ENCODE measurements at places on chromosomes 6 and 20.
A peak's percentile ranks its signal among the peaks of the same experiment; 100 is the strongest.

- H3K36me3 ChIP-seq, result no peaks in the 10 kb centered on the region
- no peak overlapping the region for H3K27ac ChIP-seq
- H3K4me1 ChIP-seq, result no peaks in the 10 kb centered on the region
- H3K4me3 ChIP-seq, result no peak overlapping the region
- peaks cover 51% of the 10 kb centered on the region for H3K27me3 ChIP-seq
Observed at GRCh38 chr6:168537540-168537884, 96.5 kb downstream of the SMOC2 start.

DNA sequence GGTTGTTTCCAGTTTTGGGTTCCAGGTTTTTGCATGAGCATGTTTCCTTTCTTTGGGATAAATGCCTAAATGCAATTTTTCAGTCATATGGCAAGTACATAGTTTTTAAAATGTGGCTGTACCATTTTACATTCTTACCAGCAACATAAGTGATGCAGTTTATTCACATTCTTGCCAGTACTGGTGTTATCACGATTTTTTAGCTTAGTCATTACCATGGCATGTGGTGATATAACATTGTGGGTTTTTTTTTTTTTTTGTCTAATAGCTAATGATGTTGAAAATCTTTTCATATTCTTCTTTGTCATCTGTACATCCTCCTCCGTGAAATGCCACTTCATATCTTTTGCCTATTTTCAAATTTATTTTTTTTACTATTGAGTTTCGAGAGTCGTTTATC, 2.9 kb upstream of the TDRD6 start:
- no peak overlapping the region for H3K27ac ChIP-seq
- no peaks in the 10 kb centered on the region for H3K36me3 ChIP-seq
- H3K27me3 ChIP-seq, result no peaks in the 10 kb centered on the region
- H3K4me3 ChIP-seq, result no peak overlapping the region
- H3K4me1 ChIP-seq, result 0 out of 2 replicates have a peak, but pooled peaks cover 10% of the 10 kb centered on the region
- DNase-seq, result peak; percentile 60

DNA sequence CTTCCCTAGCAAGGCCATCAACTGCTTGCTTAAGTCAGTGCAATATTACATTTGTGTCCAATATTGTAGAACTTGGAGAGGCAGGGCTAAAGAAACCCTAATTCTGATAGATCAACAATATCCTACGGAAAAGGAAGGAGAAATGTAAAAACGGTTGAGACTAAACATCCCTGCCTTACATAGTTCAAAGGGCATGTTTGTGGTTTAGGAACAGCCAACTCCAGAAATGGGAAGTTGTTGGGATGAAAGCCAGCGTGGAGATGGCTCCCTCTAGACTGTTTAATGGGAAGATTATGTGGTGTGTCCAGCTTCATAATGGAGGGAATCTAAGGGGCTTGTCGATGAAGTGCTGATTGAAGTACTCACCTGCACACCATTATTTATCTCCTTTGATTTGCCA, 145.3 kb upstream of the TENT5A start:
- H3K27ac ChIP-seq, result no peak overlapping the region
- H3K36me3 ChIP-seq, result no peaks in the 10 kb centered on the region
- H3K4me1 ChIP-seq, result peaks cover 30% of the 10 kb centered on the region
- H3K27me3 ChIP-seq, result no peaks in the 10 kb centered on the region

DNA sequence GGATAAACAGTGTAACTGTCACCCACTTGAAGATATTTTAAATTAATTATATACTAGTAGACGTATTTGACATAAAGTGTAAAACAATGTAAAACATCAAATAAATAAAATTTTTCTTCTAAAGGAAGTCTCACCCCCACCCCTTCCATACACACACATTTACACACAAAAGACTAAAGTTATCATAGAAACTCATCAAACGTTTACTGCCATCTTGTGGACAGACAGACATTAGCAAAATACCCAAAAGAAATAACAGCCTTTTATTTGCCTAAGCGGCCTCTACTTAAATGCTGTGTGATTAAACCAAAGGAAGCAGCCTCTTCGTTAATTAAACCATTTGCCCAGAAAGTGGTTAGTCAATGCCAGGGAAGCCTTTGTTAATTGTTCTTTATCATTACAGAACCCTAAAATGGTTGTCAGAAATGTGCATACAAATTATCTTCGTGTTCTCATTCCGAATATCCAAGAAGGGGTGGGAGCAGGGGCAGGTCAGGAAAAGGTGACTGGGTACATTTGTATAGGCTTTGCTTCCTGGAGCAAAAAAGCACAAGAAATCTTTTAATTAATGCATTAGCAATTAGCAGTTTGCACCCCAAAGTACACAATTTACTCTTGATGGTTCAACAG, 176.2 kb upstream of the SASH1 start:
- H3K36me3 ChIP-seq, result no peaks in the 10 kb centered on the region
- no peaks in the 10 kb centered on the region for H3K27me3 ChIP-seq
- DNase-seq, result peak; percentile 58
- H3K4me1 ChIP-seq, result no peaks in the 10 kb centered on the region
- no peak overlapping the region for H3K4me3 ChIP-seq

DNA sequence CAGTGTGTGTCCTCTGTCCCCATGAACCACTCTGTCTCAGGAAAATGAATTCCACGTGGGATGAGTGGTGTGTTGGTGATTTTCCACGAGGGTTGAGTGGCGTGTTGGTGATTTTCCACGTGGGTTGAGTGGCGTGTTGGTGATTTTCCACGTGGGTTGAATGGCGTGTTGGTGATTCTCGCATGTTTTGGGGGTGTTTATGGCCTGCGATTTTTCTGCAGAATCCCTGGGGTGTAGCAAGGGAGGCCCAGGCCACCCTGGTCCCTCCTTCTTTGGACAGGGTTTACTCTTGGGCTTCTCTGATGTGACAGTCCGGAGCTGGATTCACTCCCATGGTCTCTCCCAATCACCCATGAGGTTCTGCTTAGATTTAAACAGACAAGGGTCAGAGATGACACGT, 90.6 kb upstream of the FRMD1 start:
- H3K27me3 ChIP-seq, result peaks cover 83% of the 10 kb centered on the region
- no peak for DNase-seq
- H3K4me1 ChIP-seq, result no peaks in the 10 kb centered on the region
- H3K27ac ChIP-seq, result no peak overlapping the region

DNA sequence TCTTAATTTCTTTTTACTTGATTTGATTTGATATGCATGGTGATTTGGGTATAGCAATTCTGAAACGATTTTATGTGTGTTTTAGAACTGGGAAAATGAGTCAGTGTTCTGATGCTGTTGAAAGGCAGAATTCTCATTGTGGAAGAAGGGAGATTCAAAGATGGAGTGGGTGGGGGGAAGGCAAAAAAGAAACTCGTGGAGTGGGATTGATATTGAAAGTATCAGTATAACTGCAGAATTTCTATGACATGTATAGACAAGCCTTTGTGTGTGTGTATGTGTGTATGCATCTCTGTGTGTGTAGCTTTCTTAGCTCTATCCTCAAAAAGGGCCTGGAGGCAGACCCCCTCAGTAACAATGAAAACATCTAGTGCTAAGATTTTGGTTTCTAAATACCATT, 184.3 kb upstream of the OLIG3 start:
- no peaks in the 10 kb centered on the region for H3K27me3 ChIP-seq
- H3K36me3 ChIP-seq, result no peaks in the 10 kb centered on the region
- H3K4me1 ChIP-seq, result peaks cover 23% of the 10 kb centered on the region
- no peak overlapping the region for H3K27ac ChIP-seq
- no peak overlapping the region for H3K4me3 ChIP-seq

DNA sequence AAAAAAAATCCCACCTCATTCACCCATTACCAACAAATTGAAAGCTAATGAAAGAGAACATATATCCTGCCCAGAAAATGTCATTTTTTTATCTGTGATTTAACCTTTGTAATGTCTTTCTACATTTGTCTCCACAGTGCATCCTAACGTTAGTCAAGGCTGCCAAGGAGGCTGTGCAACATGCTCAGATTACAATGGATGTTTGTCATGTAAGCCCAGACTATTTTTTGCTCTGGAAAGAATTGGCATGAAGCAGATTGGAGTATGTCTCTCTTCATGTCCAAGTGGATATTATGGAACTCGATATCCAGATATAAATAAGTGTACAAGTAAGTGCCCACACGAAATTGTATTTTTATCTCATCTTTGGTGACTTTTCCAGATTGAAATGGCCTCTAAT, 30.0 kb downstream of the RSPO3 start:
- H3K4me3 ChIP-seq, result no peak overlapping the region
- peaks cover 7% of the 10 kb centered on the region for H3K4me1 ChIP-seq
- DNase-seq, result no peak
- H3K27ac ChIP-seq, result no peak overlapping the region
- H3K36me3 ChIP-seq, result no peaks in the 10 kb centered on the region
- H3K27me3 ChIP-seq, result no peaks in the 10 kb centered on the region

GRCh38 chr20:24102749-24103333, 114.3 kb upstream of the GGTLC1 start:
- H3K4me1 ChIP-seq, result peaks cover 96% of the 10 kb centered on the region
- H3K4me3 ChIP-seq, result no peak overlapping the region
- no peak for DNase-seq
- no peaks in the 10 kb centered on the region for H3K36me3 ChIP-seq
- peak overlapping the region; percentile 84 for H3K27ac ChIP-seq

All from PC-9 (cell line).